Esophagus squamous epithelium (tissue), 5 donors: ENCODE measurements at places on chromosomes 7 and 10. TPM values are rescaled to one million over a fixed set of nuclear protein-coding genes. Genes with fewer than 3 reads are reported as not detected.

Gene CRYGN
- total RNA-seq: not detected

Gene OR6V1
- total RNA-seq: not detected

Gene GLCCI1
- 6.6 TPM for total RNA-seq

Gene H2BK1
- total RNA-seq: not detected

Gene AASS
- 5.5 TPM for total RNA-seq

DNA sequence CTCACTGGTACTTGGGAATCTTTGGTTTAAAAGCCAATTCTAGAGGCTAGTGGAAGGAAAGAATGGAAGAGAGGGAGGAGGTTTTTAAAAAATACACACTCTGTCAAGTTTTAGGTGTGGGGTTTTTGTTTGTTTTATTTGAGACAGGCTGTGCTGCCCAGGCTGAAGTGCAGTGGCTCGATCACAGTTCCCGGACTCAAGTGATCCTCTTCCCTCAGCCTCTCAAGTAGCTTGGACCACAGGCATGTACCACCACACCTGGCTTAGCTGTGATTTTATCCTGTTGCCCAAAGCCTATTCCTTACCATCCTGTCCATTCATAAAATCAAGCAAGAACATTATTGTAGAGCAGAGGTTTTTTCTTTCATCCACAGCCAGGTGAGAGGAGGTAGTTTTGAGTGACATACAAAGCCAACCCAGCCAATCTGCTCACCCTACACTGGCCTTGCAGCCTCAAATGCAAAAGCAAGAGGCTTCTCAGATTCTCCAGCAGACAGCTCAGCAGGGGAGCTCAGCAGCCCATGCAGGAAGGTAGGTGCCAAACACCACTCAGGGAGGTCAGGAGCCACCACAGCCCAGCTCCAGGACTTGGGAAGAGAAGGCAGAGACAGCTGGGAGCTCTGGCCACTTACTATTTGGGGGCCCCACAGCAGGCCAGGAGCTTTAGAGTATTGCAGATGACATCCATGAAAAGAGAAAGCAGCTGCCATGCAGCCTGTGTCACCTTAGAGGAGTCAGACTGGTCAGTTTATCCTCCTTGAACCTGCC is 65.8 kb downstream of the TMEM209 start:
- no peak for DNase-seq

GRCh38 chr7:46115410-46115809 is 194.3 kb upstream of the IGFBP3 start:
- no peak for DNase-seq

GRCh38 chr7:69744026-69744425 is 145.8 kb downstream of the AUTS2 start:
- no peak for DNase-seq

- DNase-seq: no peak
Observed at GRCh38 chr7:108308903-108309302, 147.3 kb downstream of the NRCAM start.

DNA sequence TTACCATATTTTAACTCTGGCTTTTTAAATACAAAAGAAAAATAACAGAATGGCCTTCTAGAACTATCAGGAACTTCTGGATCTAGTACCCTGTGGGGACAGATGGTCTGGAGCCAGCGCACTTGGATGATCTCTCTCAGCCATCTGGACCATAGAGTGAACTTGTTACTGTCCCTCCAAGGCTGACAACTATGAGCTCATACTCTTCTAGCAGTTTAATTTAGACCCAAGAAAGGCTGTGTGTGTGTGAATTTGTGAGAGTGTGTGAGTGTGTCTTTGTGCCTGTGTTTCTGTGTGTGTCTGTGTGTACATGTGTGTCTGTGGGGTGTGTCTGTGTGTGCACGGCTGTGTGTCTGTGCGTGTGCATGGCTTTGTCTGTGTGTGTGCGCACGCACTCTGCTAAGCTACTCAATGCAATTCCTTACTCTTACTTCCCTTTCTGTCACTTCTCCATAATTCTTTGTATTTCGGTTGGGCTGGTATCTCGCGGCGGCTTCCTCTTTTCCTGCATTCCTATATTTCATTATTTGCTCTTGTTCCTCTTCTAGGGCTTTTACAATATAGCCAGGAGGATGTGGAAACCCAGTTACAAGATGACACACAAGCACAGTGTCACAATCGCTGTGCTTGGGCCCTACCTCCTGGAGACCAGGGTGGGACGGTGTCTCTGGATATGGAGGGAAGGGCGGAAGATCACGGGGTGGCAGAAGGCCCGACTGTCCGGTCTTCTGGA is 51.9 kb downstream of the IKZF1 start:
- no peak for DNase-seq

DNA sequence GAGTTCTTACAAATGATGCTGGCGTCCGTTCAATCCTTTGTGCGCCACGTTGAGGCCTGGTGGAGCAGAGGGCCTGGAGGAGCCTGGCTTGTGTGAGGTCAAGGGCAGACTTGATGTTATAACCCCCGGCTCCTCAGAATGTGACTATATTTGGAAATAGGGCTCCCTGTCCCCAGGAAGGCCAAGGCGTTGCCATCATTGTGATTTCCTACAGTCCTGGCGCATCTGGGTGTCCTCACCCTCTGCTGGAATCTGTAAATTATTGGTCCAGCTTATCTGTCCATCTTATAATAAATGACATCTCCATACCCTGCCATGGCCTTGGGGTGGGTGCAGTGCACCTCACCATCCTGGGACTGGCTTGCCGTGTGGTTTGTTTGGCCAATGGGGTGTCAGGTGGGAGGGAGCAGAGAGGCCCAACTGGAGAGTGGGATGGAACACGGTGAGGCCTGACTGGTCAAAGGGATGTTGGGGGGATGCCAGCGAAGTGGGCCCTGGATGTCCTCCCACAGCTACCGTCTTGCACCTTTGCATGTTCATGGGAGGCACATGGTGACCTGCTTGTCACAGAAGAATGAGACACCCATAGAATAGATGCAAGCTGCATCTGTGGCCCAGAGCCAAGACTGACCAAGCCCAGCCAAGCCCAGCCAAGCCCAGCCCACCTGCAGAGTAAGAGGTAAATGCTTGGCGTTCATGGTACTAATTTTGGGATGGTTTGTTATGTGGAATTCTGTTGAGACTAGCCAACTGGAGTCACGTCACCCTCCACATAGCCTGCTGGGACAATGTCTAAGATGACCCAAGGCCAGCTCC is 11.1 kb upstream of the LRRC27 start:
- no peak for DNase-seq
